PC-9 (cell line): ENCODE measurements at places on chromosomes 7 and 10. TPM values are rescaled to one million over a fixed set of nuclear protein-coding genes. Genes with fewer than 3 reads are reported as not detected.

GRCh38 chr7:101620991-101621390 lies 8.1 kb downstream of the MYL10 start:
- no peak for DNase-seq

DNA sequence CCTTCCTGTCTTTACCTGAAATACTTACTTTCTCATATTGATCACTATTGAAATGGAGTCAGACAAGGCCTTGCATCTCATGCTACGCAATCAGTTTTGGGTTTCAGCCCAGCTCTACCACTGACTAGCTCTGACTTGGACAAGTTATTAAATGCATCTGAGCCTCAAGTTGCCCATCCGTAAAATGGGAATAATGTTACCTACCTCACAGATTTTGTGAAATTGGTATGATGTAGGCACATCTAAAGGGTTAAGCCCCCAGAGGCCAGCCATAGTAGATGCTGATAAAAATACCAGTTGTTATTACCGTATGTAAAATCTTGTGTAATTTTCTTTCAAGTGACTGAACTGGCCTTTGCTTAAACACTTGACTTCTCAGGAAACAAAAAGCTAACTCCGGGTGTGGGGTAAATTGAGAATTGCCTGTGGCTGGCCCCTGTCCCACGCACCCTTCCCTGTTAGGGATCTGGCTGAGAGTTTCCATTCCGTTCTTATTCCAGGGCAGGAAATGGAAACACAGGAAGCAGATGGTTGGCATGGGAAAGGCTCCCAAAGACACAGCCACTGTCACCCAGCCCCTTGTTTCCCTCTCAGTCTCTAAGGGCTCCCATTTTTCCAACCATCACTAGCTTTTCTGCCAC lies 7.5 kb downstream of the DUSP5 start:
- no peak for DNase-seq

DNA sequence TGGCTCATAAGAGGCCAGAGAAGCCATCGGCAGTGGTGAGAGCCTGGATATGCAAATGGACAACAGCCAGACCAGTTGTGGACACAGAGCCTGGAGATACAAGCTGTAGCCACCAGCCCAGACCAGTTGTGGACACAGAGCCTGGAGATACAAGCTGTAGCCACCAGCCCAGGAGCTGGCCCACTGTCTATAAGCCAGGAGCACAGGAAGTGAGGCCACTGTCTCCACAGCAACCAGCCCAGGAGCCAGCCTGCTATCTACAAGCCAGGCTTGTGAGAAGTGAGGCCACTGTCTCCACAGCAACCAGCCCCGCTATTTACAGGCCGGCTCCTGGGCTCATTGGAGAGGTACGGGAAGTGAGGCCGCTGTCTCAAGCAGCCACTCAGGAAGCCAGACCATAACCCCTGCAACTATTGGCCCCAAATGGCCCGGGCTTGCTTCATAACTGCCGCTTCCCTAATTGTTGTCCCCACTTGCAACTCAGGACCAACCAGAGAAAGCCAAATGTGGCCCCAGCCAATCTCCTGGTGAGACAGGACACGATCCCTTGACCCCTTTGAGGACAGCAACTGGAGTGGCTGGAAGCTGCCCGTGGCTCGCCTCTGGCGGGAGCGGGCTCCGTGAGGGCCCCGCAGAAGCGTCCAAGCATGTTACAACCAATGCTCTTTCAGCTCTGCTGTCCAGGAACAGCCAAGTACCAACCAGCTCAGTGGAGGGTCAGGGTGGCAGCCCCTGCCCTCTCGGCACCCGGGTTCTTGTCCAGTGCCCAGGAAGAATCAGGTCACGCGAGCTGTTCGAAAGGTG lies 44.1 kb upstream of the CNPY1 start:
- DNase-seq, result no peak

- no peak for DNase-seq
Observed at GRCh38 chr10:112208292-112208691, 24.7 kb upstream of the GPAM start.

DNA sequence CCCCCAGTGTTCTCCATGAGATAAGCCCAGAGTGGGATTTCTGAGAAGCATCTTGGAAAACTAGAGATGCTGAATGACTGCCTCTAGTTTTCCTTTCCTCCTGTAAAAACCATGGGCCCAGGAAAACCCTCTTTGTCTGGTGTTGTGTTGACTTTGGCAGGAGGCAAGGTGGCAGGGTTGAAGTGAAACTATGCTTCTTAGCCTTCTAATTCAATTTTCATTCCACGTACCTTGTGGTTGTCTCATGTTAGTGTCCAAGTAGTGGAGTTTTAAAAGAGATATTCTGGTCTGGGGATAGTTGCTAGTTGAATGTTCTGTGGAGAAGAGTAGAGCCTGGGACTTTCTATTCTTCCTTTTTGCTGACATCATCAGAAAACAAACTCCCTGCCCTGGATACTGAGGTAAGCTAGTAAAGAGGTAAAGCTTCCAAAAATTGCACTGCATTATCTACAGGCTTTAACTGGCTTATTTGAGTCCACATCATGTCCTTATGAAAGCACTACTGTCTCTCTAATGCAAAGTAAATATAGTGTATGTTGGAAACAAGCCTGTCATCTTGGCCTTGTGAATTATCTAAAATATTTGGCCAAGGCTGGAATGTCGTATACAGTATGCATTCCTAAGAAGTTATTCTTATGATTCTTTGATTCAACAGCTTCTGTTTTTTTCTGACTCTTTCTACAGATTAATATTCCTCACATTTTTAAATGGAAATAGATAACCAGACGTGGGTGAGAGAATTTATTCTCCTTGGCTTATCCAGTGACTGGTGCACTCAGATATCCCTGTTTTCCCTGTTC lies at the start of gene OR2F2:
TSS of gene OR2F2 (plus strand) at position 708 of the 800 bp plus-strand sequence. CDS start at position 708, 0 bp downstream.
- no peak for DNase-seq

GRCh38 chr10:49744924-49745605 lies 17.1 kb downstream of the OGDHL start:
- DNase-seq, result no peak

RELN gene
- 0.08 and 0.48 TPM in 2 replicates for total RNA-seq

ZNF853 gene
- 7.9 and 13.5 TPM in 2 replicates for total RNA-seq

GRCh38 chr10:131111007-131111406 lies 200.5 kb downstream of the TCERG1L start:
- DNase-seq, result no peak

DNA sequence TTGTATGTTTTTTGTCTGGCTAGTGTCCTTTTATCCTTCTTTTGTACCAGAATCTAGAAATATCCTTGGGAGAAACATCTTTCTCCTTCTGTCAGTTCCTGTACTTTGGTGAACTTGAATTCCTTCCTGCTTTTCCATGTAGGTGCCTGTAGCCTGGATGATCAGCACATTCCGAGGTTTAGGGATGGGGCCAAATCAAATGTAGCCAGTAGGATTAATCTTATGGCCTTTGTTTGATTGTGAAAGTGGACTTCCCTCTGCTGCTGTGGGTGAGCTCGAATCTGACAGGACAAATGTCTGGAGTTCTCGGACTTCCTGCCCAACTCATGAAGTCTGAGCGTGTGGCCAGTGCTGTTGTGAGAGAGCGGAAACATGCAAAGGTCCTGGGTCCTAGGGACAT lies 33.2 kb upstream of the NAMPT start:
- DNase-seq, result no peak

DNA sequence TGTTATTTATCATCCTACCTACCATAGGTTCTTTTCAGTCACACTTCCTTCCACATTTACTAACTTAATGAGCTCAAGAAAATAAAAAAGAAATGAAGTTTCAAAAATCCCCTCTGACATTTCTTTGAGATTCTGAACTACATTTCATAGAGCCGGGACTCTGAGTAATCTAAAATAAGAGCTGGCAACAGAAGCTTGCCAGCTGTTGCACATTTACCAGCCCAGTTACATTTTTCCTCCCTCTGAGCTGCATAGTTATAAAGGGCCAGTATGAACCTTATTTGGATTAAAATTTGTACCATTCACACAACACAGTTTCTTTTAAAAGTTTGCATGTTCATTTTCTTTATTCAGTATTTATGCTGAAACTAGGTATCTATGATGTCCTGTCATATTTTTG lies 119.5 kb upstream of the CAV2 start:
- no peak for DNase-seq

CALML3 gene
- not detected in 2 replicates for total RNA-seq

- no peak for DNase-seq
Observed at GRCh38 chr7:95472581-95473161, 13.1 kb upstream of the ASB4 start.

GRCh38 chr7:99109108-99110051 lies 34.5 kb downstream of the SMURF1 start:
- peak; percentile 59 for DNase-seq

PITX3 gene
- not detected in 2 replicates for total RNA-seq

GRCh38 chr10:126041804-126042231 lies 145.5 kb downstream of the FANK1 start:
- DNase-seq, result peak; percentile 49

DNA sequence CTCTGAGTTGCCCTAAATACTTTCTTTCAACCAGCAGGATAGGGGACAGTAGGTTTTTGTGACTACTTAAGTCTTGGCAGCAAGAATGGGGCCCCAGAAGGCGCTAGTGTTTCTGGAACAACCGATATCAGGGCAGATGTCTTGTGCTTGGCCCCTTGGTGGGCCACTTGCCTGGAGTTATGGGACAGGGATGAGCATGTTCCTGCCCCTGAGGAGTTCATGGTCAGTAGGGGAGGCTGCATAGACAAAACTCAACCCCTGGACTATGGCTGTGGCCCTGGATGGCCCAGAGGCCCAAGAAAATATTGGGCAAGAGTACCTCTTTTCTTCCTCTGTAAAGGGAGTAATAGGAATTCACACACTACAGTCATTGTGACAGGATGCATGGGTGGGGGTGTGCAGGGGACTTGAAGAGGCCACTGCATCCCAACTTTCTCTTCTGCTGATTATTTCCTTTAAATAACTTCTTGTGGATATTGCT lies 57.7 kb upstream of the IGFBP3 start:
- no peak for DNase-seq

PON3 gene
- total RNA-seq, result 0.85 and 1.5 TPM in 2 replicates

SFMBT2 gene
- 0.07 TPM in 1 of 2 replicates, not detected in the other for total RNA-seq

IL2RA gene
- total RNA-seq, result not detected in 2 replicates

DNA sequence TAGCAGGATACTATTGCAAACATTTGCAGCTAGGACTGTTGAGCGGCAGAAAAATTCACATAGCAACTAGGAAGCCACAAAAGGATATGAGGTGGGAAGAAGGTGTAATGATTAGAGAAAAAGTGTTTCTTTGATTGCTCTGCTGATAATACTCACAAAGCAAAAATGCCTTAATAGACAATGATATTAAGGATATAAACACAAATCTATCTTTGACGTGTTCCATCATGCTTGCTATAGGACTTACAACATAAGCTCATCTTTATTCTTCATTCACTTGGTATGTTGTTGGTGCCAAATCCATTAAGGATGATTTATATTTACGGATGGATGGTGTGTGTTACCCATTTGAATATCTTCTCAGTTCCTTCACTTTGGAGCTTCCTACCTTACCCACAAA lies 309.3 kb downstream of the GPR37 start:
- no peak for DNase-seq

TCTN3 gene
- total RNA-seq, result 18.1 and 19.8 TPM in 2 replicates

FAM25G gene
- 3.2 TPM in 1 of 2 replicates, not detected in the other for total RNA-seq

TACR2 gene
- total RNA-seq, result 0.23 TPM in 1 of 2 replicates, not detected in the other

DNA sequence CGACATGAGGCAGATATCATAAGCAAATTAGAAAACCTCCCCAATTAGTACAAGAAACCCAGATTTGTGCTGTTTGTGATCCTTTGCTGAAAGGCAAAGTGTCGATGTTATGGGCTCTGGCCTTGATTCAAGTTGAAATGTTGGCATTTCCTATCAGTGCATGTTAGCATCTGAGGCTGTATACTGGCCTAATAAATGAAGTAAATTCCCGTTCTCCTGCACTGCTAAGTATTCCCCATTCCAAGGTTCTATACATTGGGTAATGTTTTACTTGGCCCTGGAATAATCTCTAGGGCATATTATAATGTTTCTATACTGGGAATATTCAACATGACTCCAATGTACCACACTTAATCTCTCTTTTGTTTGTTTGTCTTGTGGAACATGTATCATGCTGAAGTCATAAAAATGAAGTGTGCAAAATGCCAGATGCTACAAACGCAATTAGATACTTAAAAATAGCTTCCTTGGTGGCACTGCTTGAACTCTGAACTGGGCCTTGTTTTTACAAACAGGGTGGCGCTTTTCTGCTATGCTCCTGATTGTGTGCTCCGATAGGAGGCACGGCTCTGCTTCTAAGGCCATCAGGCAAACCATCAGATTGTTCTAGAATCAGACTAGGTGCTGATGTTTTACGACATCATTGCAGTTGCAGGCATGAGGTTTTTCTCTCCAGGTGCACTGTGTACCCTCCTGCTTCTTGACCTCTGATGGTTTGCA lies 156.7 kb upstream of the TCF7L2 start:
- no peak for DNase-seq

- no peak for DNase-seq
Observed at GRCh38 chr7:139989366-139990141, 73.2 kb downstream of the PARP12 start.

KCND2 gene
- total RNA-seq, result 0.72 and 1.4 TPM in 2 replicates

DNA sequence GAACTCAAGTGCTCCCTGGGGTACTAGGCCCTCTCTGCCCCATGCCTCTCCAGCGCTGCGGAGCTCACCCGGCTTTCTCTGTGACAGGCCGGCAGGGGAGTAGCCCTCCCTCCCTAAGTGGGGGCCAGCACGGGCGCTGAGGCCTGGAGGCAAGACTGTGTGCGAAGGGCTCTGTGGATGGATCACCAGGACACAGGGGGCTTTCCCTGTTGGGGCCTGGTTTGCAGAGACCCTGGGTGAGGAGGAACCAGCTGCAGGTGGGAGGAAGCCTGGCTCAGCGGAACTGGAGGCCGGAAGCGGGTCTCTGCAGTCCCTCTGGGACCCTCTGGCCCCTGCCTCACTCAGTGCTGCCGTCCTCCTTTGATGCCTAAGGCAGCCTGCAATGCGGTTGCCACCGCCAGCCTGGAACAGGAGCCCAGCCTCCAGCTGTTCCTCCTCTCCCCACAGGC lies 106.0 kb downstream of the CYTH3 start:
- no peak for DNase-seq

GRCh38 chr10:79074732-79075131 lies 6.0 kb downstream of the ZMIZ1 start:
- DNase-seq, result peak; percentile 67

GRCh38 chr7:43242628-43243255 lies 130.3 kb downstream of the HECW1 start:
- DNase-seq, result no peak

GRCh38 chr7:2496375-2496774 lies 20.2 kb upstream of the GRIFIN start:
- DNase-seq, result no peak

DNA sequence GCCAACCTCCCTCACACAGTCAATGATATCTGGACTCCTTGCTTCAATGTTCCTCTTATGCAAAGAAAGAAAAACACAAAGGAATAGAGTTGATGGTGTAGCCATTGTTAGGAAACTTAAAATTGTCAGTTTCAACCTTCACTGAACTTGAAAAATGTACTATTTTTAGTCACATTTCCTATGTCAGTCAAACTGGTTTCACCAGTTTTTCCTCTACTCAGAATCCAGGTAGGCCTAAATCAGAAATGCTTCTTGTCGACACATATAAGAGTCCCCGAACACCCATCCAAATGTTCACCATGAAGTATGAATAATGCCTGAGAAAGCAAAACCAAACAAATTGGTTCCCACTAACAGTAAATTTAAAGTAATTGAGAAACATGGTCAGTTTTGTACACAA lies 42.4 kb upstream of the ZMYND11 start:
- no peak for DNase-seq

- DNase-seq, result no peak
Observed at GRCh38 chr10:47408606-47409005, 24.5 kb upstream of the ZNF488 start.

- DNase-seq, result no peak
Observed at GRCh38 chr7:39221901-39222300, 244.2 kb downstream of the POU6F2 start.

TEX47 gene
- total RNA-seq, result not detected in 2 replicates

PDE1C gene
- 1.7 and 2.1 TPM in 2 replicates for total RNA-seq

- no peak for DNase-seq
Observed at GRCh38 chr10:132372516-132373095, 24.4 kb upstream of the PWWP2B start.

- DNase-seq, result no peak
Observed at GRCh38 chr7:84368122-84368521, 173.5 kb upstream of the SEMA3A start.
